H1 (cell line): ENCODE measurements at places on chromosomes 6 and 20. TPM values are rescaled to one million over a fixed set of nuclear protein-coding genes. Genes with fewer than 3 reads are reported as not detected.

UBD gene
- 0.23 TPM in 1 of 2 replicates, not detected in the other for polyA plus RNA-seq

METTL24 gene
- 0.17 and 0.30 TPM in 2 replicates for polyA plus RNA-seq

TAGAP gene
- not detected in 2 replicates for polyA plus RNA-seq

POU3F2 gene
- 0.06 and 0.09 TPM in 2 replicates for polyA plus RNA-seq

CNBD2 gene
- polyA plus RNA-seq, result 3.2 and 4.5 TPM in 2 replicates

NKX2-4 gene
- 0.12 and 0.19 TPM in 2 replicates for polyA plus RNA-seq

HTR1B gene
- polyA plus RNA-seq, result 1.4 and 1.7 TPM in 2 replicates

CST5 gene
- polyA plus RNA-seq, result not detected in 2 replicates

PI16 gene
- 0.05 and 0.06 TPM in 2 replicates for polyA plus RNA-seq

CNR1 gene
- polyA plus RNA-seq, result 0.83 and 1.8 TPM in 2 replicates

ECT2L gene
- polyA plus RNA-seq, result not detected in 2 replicates

PLEKHG1 gene
- polyA plus RNA-seq, result 0.94 and 0.97 TPM in 2 replicates

CPNE5 gene
- polyA plus RNA-seq, result 1.8 and 2.3 TPM in 2 replicates

TPBG gene
- 33.6 and 44.1 TPM in 2 replicates for polyA plus RNA-seq

EDN3 gene
- polyA plus RNA-seq, result 0.24 and 0.38 TPM in 2 replicates

PGBD1 gene
- polyA plus RNA-seq, result 2.3 and 2.5 TPM in 2 replicates

ADGRF1 gene
- not detected in 2 replicates for polyA plus RNA-seq

TCF21 gene
- polyA plus RNA-seq, result 0.05 and 0.06 TPM in 2 replicates

RAB44 gene
- 0.02 and 0.03 TPM in 2 replicates for polyA plus RNA-seq

SPATA25 gene
- 2.0 and 3.2 TPM in 2 replicates for polyA plus RNA-seq

PRSS16 gene
- polyA plus RNA-seq, result 38.9 and 39.6 TPM in 2 replicates

SRMS gene
- 0.39 and 0.66 TPM in 2 replicates for polyA plus RNA-seq

MLIP gene
- not detected in 2 replicates for polyA plus RNA-seq

ADGB gene
- not detected in 2 replicates for polyA plus RNA-seq

ENPP5 gene
- polyA plus RNA-seq, result 3.2 and 5.1 TPM in 2 replicates

NCR2 gene
- polyA plus RNA-seq, result not detected in 2 replicates

TMEM74B gene
- polyA plus RNA-seq, result 6.4 and 7.8 TPM in 2 replicates

AGPAT4 gene
- 13.5 and 14.5 TPM in 2 replicates for polyA plus RNA-seq

POPDC3 gene
- polyA plus RNA-seq, result 3.4 and 6.5 TPM in 2 replicates

TREM1 gene
- polyA plus RNA-seq, result not detected in 2 replicates

KCNB1 gene
- 0.47 and 0.67 TPM in 2 replicates for polyA plus RNA-seq

TRIM10 gene
- 0.06 and 0.08 TPM in 2 replicates for polyA plus RNA-seq

TMEM170B gene
- 0.63 and 0.80 TPM in 2 replicates for polyA plus RNA-seq

OLIG3 gene
- 1.3 and 1.4 TPM in 2 replicates for polyA plus RNA-seq

PHACTR2 gene
- polyA plus RNA-seq, result 12.3 and 16.9 TPM in 2 replicates

GPLD1 gene
- polyA plus RNA-seq, result 2.9 and 3.7 TPM in 2 replicates

THBS2 gene
- polyA plus RNA-seq, result 11.0 and 14.5 TPM in 2 replicates
